ENCODE measurements at places on chromosomes 12 and 14.

GRCh38 chr14:91417120-91417982 lies at the start of gene CCDC88C:
Gene CCDC88C, minus strand, starts transcription at chr14:91417820. Its CDS starts 130 bp downstream, at chr14:91417690.
- DNase-seq: peak; percentile 68

DNA sequence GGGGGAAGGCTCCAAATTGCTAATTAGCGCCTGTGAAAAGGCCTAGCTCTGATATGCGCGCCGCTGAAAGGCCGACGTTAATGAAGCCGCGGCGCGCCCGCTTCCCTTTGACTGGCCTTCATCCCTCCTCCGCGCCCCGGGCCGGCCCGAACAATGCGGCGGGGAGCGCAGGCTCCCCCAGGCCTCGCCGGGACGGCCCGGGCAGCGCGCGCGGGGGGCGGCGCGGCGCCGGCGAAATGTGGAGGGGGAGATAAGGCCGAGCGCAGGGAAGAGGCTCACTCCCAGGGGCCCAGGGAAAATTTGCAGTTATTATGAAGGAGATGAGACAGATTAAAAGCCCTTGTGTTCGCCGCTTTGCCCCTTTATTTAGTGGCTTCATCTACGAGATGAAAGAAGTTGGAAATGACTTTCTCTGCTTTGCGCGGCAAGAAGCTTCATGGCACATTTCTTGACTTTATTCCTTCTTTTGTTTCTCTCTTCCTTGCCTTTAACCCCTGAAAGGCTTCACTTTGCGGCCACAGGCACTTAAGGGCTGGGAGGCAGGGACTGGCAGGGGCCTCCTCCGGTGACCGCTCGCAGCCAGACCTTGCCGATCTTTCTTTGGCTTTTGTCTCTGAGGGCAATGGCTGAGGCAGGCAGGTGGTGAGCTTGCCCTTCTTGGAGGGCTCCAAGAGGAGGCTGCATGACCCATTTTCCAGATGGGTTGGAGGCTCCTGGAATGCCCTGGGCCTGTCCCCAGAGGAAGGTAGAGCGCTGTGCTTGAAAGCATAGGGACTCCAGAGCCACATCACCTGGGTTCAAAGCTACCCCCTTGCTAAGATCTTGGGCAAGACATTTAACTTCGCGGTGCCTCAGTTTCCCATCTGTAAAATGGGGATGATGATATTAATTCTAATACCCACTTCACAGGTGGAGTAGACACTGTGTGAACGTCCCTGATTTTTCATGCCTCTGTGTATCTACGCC lies 12.7 kb upstream of the GPATCH2L start:
- DNase-seq: no peak

- DNase-seq: peak; percentile 15
These were observed 36.7 kb upstream of the PZP start for GRCh38 chr12:9244894-9245293.

GRCh38 chr12:47910486-47910885 lies 5.7 kb upstream of the VDR start:
- DNase-seq: no peak

DNA sequence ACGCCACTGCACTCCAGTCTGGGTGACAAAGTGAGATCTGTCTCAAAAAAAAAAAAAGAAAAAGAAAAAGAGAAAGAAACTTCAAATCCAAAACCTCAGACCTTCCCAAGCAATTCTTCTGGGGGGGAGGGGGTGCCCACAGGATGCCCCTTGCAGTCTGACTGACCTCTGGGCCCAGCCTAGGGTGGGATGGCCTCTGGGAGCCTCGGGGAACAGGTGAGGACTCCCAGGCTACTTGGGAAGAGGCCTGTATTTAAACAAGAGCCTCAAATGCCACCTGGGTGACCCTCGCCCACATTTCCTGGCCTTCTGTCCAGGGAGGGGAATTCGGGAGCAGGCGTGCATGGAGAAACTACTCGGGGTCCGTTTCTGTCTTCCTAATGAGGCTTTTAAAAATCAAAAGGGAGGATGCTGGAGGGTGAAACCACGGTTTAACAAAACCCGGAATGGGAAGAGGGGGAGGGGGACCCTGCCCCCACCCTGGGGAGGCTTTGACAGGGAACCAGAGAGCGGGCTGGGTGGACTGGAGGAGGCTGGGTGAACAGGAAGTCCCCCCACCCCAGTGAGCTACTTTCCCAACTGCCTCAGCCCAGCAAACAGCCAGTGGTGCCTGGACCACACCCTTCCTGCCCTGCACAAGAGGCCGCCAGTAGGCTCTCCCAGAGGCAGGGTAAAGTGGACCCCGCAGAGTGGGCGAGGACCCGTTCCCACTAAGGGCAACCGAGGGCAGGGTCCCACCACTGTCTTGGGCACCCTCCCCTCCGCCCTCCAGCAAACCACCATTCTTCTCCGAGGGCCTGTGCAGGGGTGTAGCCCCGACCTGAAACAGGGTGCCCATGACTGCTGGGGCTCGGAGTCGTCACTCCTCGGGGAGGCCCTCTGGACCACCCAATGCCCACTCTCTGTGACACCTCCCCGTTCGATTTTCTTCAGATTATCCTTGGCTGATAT lies 1.5 kb upstream of the FBRSL1 start:
- no peak for DNase-seq

DNA sequence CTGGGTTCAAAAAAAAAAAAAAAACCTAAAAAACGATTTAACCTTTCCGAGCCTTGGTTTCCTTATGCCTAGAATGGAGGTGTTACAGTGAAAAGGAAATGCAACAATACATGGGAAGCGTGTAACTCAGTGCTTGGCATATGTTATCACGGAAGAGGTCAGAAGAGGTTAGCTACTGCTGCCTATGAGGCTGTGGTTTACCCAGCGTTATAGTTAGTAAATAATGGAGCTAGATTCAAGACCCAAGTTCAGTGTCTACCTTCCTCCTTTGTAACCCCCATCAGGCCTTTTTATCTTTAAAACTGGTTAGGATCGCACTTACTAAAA lies 839 bp downstream of the IFT43 start:
- no peak for DNase-seq

DNA sequence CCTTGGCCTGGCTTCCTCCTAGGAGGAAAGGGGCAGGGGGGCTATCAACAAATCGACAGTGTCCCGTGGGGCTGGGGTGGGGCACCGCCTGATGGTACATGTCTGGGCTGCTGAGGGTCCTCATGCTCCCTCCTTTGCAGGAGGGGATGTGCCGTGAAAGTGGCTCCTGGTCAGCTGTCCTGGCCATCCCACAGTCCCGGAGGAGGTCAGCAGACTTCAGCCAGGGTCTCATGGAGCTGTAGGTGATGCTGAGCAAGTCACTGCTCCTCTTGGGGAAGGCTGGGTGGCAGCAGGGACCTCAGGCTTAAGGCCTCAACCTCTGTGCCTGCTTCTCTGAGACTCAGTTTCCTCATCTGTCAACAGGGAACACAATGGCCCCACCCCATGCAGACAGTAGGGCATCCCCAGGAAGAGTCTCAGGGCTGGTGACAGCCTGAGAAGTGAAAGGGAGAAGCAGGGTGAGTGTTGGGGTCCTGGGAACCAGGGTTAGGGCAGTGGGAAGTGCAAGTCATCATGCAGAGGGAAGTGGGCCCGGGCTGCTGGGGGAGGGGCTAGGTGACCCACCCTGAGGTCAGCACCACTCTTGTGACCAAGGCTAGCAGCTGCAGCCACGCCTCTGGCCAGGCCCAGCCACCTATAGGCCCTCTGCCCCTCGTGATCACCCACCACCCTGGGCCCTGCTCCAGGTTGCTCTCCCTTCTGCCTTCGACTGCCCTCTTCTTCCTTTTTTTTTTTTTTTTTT lies 4.4 kb upstream of the TNFAIP2 start:
- no peak for DNase-seq
